ENCODE measurements at places on chromosomes 6 and 20.

DNA sequence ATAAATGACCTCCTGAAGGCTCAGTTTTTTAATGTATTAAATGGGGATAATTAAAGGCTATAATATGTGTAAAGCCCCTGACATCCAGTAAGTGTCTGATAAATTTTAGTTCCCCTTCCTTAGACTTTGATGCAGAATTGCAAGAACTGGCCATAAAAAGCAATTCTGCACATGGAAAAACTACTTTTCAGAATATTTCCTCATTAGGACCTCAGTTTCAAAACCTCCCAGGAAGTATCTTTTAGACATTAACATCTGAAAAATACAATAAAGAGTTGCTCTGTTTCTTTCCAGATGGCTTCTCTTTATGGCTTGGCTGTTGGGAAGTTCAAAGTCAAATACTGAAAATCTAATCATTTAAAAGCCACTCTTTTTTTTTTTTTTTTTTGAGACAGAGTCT, 106.3 kb upstream of the ZNF217 start:
- DNase-seq, result no peak

- peak; percentile 74 for DNase-seq
These were observed 140.8 kb upstream of the CARMIL1 start for GRCh38 chr6:25138233-25138933.

DNA sequence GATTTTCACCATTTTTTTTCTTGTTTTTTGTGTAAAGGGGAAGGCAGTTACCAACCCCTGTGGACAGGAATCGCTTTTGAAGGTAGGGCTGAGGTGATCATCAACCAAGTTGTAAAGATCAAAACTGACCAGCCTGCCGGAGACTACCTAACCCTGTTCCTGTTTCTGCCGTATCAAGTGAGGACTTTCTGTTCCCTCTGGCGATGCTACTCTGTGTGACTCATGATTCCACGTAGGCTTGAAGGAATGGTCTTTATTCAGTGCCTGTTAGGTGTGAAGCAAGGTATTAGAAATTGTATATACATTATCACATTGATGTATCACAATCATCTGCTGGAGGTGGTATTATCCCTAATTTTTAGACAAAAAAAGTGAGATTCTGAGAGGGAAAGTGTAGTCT, 161.3 kb downstream of the SOX4 start:
- no peak for DNase-seq

DNA sequence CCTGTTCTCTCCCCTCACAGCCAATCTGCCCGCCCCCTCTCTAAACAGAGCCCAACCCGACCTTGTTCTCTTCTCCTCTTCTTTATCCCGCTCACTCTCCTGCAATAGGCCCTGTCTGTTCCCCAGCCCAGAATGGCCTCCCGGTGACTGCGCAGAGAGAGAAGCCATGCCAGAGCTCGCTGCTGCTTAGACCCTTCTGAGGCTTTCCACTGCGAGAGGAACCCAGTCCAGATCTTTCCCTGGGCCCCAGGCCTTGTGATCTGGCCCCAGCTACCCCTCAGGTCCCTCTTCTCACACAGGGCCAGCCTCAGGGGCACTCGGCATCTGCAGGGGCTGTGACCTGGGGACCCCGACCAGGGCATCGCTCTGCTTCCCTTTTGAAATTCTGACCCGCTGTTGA, 58.1 kb downstream of the TMEM242 start:
- DNase-seq, result no peak

Data from CD4-positive, alpha-beta T cell treated with Interleukin-6 at 100 ng/mL for 8 hours (primary cell).